Activated T-helper 1 cell treated with anti-CD3 and anti-CD28 coated beads, Interleukin-12 subunit alpha, Interleukin-12 subunit beta, Interleukin-2, Interleukin-4 antibody, amounts not matched to agents 30 ng/mL and 10 ng/mL and 1 ng/mL, durations not matched to agents 14 hours and 24 hours and 36 hours (primary cell): ENCODE measurements at places on chromosomes 1 and 21.

DNA sequence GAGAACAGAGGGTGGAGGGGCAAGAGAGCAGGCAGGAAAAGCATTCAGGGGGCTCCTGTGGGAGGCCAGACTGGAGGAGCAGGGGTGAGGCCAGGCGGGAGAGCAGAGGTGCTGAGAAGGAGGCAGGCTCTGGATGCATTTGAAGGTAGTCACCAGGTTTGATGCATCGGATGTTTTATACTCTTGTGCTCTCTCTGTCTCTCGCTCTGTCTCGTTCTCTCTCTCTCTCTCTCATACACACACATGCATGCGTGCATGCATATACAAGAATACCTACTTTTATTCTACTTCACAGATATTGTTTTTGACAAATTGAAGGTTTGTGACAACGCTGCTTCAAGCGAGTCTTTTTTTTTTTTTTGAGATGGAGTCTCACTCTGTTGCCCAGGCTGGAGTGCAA is 15.0 kb upstream of the ITPKB start:
- H3K4me1 ChIP-seq: peaks cover 11% of the 10 kb centered on the region
- DNase-seq: no peak
- H3K4me3 ChIP-seq: no peak overlapping the region
- no peak overlapping the region for H3K27ac ChIP-seq

GRCh38 chr1:222820171-222820712 is 5.4 kb downstream of the DISP1 start:
- H3K27me3 ChIP-seq: no peaks in the 10 kb centered on the region
- DNase-seq: no peak
- no peak overlapping the region for H3K4me3 ChIP-seq
- H3K36me3 ChIP-seq: peaks cover 4% of the 10 kb centered on the region

- H3K27me3 ChIP-seq: peaks cover 31% of the 10 kb centered on the region
- H3K36me3 ChIP-seq: no peaks in the 10 kb centered on the region
- H3K27ac ChIP-seq: no peak overlapping the region
- peaks cover 8% of the 10 kb centered on the region for H3K4me1 ChIP-seq
Measured at GRCh38 chr1:34870395-34870794, 10.8 kb upstream of the SMIM12 start.

GRCh38 chr1:174626031-174627025 is 178.6 kb downstream of the GPR52 start:
- H3K4me3 ChIP-seq: no peak overlapping the region
- no peaks in the 10 kb centered on the region for H3K36me3 ChIP-seq
- no peaks in the 10 kb centered on the region for H3K27me3 ChIP-seq

DNA sequence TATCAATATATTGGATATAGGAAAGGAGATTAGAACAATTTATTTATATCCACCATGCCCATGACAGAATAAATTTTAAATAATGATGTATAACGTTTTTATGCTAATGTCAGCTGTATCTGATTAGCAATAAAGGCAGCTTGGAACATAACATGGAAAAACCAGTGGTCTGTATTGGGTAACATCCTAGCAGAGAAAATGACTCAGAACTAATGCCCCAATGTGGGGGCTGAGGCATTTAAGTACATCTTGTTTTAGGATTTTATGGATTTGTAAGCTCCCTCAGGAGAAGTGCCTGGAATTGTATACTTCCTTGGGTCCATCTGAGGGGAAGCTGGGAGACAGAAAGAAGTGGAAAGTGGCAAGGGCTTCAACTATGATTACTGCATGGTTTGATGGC is 82.3 kb downstream of the HMCN1 start:
- no peaks in the 10 kb centered on the region for H3K4me1 ChIP-seq
- H3K27me3 ChIP-seq: peaks cover 3% of the 10 kb centered on the region
- no peaks in the 10 kb centered on the region for H3K36me3 ChIP-seq
- H3K4me3 ChIP-seq: no peak overlapping the region

GRCh38 chr1:197695961-197696360 is 79.3 kb downstream of the DENND1B start:
- H3K4me3 ChIP-seq: no peak overlapping the region
- no peak overlapping the region for H3K27ac ChIP-seq
- peaks cover 12% of the 10 kb centered on the region for H3K36me3 ChIP-seq
- no peaks in the 10 kb centered on the region for H3K27me3 ChIP-seq
- peaks cover 6% of the 10 kb centered on the region for H3K4me1 ChIP-seq

DNA sequence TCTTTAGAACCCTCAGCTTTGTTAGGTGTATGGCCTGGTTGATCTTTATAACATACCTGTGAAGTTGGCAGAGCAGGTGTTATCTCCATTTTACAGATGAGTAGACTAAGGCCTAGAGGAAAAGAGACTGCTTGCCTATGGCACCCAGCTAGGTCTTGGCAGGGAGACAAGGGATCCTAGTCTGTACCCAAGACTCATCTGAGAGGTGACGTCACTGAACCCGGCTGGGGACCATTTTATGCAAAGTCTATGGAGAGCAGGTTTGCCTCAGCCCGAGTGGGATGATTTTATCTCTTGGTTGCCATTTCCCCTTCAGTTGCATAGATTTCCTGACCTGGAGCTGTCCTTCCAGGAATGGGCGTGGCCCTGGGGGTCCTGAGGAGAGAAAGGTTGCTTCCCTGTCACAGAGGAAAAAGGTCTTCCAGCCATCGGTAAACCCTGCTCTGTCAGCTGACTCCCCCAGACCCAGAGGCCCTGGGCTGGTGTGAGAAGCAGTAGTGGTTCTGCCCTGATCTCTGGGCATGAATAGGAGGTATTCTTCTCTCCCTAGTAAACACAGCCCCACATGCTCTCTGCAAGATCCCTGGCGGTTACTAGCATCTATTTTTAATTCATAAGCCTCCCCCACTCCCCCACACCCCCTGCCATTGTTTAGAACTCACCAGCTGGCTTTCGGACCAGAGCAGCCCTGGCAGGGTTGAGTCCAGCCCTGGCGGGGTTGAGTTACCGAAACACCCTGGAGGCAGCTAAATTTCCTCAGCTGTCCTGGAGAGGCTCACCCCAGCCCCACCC is 19.6 kb downstream of the TMCC2 start:
- H3K36me3 ChIP-seq: peaks cover 9% of the 10 kb centered on the region
- H3K27ac ChIP-seq: peak overlapping the region; percentile 27
- no peaks in the 10 kb centered on the region for H3K27me3 ChIP-seq
- no peak for DNase-seq

GRCh38 chr21:43815107-43815613 is 25.8 kb downstream of the RRP1 start:
- H3K27ac ChIP-seq: peak overlapping the region; percentile 79
- peaks cover 1% of the 10 kb centered on the region for H3K27me3 ChIP-seq
- no peak for DNase-seq
- peaks cover 5% of the 10 kb centered on the region for H3K4me1 ChIP-seq
- no peaks in the 10 kb centered on the region for H3K36me3 ChIP-seq

DNA sequence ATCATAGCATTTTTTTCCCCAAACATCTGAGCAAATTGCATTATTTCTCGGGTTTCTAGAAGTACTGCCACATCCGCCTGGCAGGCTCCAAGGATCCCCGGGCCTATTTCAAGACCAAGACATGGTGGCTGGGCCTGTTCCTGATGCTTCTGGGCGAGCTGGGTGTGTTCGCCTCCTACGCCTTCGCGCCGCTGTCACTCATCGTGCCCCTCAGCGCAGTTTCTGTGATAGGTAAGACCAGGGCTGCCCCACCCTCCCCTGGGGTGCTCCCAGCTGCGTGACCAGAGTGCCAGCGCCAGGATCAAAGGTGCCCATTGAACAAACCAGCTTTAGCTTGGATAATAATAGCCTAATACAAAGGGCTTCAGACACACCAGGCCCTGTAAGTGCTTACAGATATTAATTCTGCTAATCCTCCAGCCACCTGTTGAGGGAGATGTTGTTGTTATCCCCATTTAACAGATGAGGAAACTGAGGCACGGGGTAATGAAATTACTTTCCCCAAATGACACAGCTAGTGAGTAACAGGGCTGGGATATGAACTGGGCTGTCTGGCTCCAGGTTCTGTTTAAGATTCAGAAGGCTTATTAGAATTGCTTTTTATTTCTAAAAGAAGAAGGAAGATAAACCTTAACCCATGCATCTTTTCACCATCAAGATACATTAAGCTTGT is 26.5 kb downstream of the NIPAL3 start:
- H3K27me3 ChIP-seq: no peaks in the 10 kb centered on the region
- no peak overlapping the region for H3K27ac ChIP-seq

DNA sequence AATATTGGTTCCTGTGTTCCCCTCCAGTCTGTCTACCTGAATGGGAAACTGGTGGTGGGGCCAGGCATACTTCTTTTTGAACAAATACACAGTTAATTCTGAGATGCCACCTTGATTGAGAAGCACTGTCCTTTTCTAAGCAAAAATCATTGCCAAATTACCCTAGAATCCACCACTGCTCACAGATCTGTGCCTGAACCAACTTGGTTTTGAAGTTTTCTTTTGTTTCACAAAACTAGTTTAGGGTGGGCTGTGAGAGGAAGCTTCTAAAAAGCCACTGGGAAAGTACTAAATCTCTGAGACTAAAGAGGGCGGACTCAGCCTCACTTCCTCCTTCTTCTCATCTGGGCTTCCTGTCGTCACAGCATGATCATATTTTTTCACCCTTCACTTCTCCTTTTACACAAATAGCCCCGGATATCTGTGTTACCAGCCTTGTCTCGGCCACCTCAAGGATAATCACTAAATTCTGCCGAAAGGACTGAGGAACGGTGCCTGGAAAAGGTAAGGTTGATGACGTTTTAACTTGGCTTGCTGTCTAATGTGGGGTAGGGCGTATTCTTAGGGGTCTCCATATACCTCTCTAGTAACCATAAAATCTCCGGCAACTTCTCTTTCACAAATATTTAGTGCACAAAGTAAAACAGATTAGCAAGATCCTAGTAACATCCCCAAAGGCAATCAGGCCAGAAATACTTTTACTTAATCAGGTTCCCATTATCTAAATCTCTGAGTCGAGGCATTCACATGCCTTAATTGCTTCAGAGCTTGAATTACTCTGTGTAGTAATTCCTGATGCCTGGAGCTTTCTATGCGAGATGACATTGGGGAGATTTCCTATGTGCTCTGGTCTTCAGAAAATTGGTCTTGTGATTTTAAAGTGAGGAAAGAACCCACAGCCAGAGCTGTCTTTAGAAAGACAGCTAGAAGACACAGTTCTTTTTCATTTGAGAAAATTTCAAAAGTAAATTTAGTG is at the start of gene CD53:
CD53 (plus strand) TSS at position 404 of the 976 bp plus-strand sequence. CDS start 18,261 bp downstream, outside the sequence.
- peak within 1 kb of the TSS; percentile 98 for H3K27ac ChIP-seq
- peaks cover 22% of the 10 kb centered on the region for H3K36me3 ChIP-seq
- peaks cover 49% of the 10 kb centered on the region for H3K4me1 ChIP-seq
- no peaks in the 10 kb centered on the region for H3K27me3 ChIP-seq

DNA sequence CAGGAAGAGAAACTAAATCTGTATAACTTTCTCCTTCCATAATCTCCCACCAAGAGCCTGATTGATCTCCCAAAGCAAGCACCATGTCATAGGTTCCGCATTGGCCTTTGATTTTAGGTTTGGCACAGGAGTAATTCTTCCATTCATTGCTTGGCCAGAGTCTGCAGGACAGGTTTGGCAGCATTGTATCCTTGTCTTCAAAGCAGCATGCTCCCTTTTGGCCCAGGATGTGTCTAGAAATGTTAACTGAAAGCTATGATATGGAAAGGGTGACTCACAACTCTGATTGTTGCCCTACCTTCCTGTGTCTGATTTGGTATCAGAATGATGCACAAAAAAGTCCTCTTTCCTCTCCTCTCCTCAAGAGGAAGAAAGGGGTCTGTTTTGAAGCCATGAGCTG is 824.3 kb upstream of the PRMT6 start:
- H3K27me3 ChIP-seq: no peaks in the 10 kb centered on the region
- H3K4me3 ChIP-seq: no peak overlapping the region
- H3K27ac ChIP-seq: no peak overlapping the region
- H3K4me1 ChIP-seq: no peaks in the 10 kb centered on the region
- no peak for DNase-seq

DNA sequence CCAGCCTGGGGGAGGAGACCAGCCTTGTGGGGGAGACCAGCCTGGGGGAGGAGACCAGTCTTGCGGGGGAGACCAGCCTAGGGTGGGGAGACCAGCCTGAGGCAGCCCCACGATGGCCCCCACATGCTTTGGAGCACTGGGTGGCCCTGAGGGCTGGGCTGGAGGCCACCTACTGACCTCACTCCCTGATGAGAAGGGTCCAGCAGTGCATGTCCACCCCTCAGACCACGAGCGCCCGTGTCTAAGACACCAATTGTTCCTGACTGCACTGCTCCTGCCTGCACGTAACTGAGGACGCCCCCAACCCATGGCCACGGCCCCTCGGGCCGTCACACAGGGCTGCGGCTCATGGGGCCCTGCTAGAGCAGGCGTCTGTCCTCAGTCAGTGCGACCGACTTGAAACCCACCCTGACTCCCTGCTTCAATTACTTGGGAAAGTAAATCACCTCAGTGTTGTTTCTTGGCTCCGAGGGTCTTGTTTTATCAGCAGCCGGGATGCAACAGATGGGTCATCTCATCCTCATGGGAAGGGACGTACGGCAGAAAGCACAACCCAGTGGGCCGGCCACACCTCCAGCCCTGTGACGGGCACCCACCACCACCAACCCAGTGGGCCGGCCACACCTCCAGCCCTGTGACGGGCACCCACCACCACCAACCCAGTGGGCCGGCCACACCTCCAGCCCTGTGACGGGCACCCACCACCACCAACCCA is at the start of gene SPATC1L:
SPATC1L (minus strand) TSS at position 550 of the 715 bp plus-strand sequence. CDS start 1,643 bp downstream, outside the sequence.
- H3K36me3 ChIP-seq: peaks cover 3% of the 10 kb centered on the region
- H3K27ac ChIP-seq: peak within 1 kb of the TSS; percentile 71
- H3K27me3 ChIP-seq: no peaks in the 10 kb centered on the region
- H3K4me3 ChIP-seq: peak within 1 kb of the TSS; percentile 85

GRCh38 chr1:200082329-200082728 is 54.8 kb downstream of the NR5A2 start:
- no peaks in the 10 kb centered on the region for H3K4me1 ChIP-seq
- no peak overlapping the region for H3K4me3 ChIP-seq
- H3K27ac ChIP-seq: no peak overlapping the region
- peaks cover 43% of the 10 kb centered on the region for H3K27me3 ChIP-seq
- H3K36me3 ChIP-seq: no peaks in the 10 kb centered on the region

GRCh38 chr1:111737216-111738132 is 1.7 kb downstream of the INKA2 start:
- no peak for DNase-seq
- peaks cover 36% of the 10 kb centered on the region for H3K27me3 ChIP-seq
- H3K4me1 ChIP-seq: peaks cover 17% of the 10 kb centered on the region
- peak overlapping the region; percentile 51 for H3K4me3 ChIP-seq
- H3K27ac ChIP-seq: no peak overlapping the region

GRCh38 chr1:6012529-6013318 is 20.5 kb upstream of the NPHP4 start:
- no peak overlapping the region for H3K4me3 ChIP-seq

DNA sequence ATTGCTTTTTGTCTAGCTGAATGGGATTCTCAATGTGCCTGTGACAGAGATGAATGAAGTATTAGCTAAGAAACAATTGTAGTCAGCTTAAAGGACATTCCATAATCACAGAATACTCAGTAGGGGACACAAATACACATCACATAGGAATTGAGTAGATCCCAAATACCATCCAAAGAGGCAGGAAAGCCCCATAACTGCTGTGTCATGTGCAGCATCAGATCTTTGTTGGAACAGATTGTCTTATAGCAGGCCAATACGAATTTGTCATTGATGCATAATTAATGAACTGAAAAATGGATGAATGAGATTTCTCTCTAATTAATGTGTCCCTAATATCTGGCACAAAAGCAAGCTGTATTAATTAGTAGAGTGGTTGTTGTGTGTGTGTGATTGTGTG is 82.3 kb upstream of the S1PR1 start:
- no peak for DNase-seq
- H3K4me3 ChIP-seq: no peak overlapping the region
- no peaks in the 10 kb centered on the region for H3K27me3 ChIP-seq
- peaks cover 30% of the 10 kb centered on the region for H3K4me1 ChIP-seq
